ENCODE measurements at places on chromosomes 2 and 18.

DNA sequence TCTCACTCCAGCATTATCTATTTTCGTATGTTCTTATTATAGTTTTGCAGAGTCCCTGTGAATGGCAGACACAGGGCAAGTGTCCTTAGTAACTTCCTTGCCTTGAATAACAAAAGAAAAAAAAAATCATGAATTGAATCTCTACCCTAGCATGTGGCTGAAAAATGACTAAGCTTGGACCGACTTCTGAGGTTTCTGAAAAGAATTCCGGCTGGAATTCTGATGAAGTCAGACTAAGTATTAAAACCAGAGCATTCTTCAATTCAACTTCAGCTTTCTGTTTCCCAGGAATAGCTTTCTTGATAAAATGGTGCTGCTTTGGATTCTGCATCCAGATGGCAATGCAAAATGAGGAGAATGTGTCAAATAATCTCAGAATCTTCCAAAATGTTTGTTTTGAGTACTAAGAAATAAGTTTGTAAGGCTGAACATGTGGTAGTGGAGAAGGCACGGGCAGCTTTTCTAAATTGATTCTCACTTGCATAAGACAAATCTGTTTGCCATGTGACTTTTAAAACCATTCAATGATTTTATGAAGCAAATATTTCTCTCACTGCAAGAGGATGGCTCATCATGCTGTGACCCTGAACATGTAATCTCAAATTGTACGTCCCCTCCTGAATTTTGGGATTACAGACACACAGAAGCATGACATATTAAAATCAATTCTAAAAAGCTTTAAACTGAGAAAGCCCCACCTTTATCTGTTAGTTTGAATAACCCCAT, 1462.8 kb upstream of the LRRTM1 start:
- no peak for DNase-seq

DNA sequence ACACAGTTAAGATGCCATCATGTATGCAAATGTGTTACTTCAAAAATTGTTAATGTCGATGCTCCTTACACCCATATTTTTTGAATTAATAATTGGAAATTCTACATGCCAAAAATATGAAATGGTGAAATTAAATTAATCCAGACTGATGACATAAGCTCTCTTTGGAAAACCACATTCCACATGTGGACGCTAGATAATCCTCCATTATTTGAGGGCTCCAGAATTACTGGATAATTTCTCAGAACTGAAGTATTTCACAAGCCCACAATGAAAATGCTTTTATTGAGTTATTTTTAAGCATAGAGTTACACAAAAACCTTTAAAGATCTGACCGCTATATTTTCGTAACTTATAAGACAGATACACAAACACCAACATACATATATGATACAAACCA, 47.8 kb downstream of the FARSB start:
- DNase-seq = no peak

DNA sequence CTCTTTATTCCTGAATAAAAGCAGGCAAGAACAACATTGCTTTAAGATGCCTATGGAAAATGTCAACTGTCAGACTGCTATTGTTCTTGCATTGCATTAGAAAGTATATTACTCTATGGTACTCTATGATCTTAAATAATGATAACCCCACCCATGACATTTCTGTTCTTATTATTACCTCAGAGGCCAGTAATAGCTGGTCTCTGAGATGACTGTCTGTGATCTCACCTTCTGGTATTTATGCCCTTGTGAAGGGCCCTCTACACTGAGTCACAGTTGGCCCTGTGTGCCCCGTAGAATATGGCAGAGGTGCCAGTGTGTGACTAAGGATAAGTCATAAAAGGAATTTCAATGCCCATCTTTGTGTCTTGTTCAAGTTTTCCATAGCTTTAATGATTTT, 61.0 kb downstream of the SPP2 start:
- DNase-seq = peak; percentile 59

GRCh38 chr18:21155443-21155842, 43.8 kb upstream of the ROCK1 start:
- DNase-seq = no peak

GRCh38 chr2:158500333-158500732, 43.6 kb downstream of the PKP4 start:
- DNase-seq = no peak

GRCh38 chr2:25198209-25198525, 29.8 kb upstream of the POMC start:
- DNase-seq = no peak

DNA sequence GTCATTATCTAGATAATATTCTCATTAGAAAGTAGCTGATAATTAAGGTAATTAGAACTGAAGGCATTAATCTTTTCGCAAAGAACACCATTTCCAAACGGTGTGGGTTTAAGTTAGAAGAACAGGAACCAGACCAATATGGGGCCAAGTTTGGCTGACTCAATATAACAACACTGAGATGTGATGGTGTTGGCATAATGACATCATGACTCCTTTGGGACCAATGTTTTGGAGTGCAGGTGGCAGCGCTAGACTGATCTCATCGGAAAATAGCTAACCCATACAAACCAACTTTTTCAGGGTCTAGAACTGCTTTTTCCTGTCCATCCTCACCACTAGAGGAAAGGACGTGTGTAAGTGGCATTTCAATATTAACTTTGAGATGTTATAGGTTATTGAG, 1171.7 kb upstream of the ZEB2 start:
- no peak for DNase-seq

GRCh38 chr2:26591619-26592505, 49.3 kb downstream of the CIB4 start:
- DNase-seq = no peak

DNA sequence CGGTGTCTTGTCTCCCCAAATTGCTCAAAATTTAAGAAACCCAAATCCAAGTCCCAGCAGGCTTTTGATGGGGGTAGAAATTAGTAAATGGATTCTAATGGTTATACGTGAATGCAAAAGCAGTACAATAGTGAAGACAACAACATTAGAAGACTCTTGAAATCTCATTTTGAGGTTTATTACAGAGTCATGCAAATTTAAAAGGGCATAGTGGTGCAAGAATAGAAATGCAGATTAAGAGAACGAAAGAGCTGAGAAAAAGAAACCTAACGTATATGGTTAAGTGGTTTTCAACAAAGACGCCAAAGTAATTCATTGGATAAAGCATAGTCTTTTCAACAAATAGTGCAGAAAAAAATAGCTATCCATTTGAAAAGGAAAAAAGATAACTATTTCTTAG, 33.2 kb upstream of the CXXC1 start:
- no peak for DNase-seq
